ENCODE measurements at places on chromosomes 1 and 21. TPM values are rescaled to one million over a fixed set of nuclear protein-coding genes. Genes with fewer than 3 reads are reported as not detected.

DNA sequence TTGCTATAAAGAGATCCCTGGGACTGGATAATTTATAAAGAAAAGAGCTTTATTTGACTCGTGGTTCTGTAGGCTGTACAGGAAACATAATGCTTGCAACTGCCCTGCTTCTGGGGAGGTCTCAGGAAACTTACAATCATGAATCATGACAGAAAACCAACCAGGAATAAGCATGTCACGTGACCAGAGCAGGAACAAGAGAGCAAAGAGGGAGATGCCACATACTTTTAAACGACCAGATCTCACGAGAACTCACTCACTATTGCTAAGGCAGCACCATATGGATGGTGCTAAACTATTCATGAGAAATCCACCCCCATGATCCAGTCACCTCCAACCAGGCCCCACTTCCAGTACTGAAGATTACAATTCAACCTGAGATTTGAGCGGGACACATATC is 49.8 kb upstream of the RCC1 start:
- H3K4me3 ChIP-seq: no peak overlapping the region
- peaks cover 2% of the 10 kb centered on the region for H3K36me3 ChIP-seq
- DNase-seq: peak; percentile 74
- peaks cover 4% of the 10 kb centered on the region for H3K4me1 ChIP-seq
- no peak overlapping the region for H3K27ac ChIP-seq

Gene PTCH2
- total RNA-seq: 0.50 TPM

GRCh38 chr1:56533197-56533596 is 46.2 kb downstream of the PLPP3 start:
- H3K27ac ChIP-seq: no peak overlapping the region
- no peaks in the 10 kb centered on the region for H3K27me3 ChIP-seq
- H3K4me3 ChIP-seq: no peak overlapping the region
- H3K36me3 ChIP-seq: peaks cover 13% of the 10 kb centered on the region
- no peak for DNase-seq

GRCh38 chr1:62356257-62356835 is 37.1 kb upstream of the KANK4 start:
- DNase-seq: peak; percentile 77
- H3K27me3 ChIP-seq: no peaks in the 10 kb centered on the region

- no peaks in the 10 kb centered on the region for H3K36me3 ChIP-seq
- H3K4me1 ChIP-seq: no peaks in the 10 kb centered on the region
- H3K27ac ChIP-seq: no peak overlapping the region
- H3K4me3 ChIP-seq: no peak overlapping the region
- no peak for DNase-seq
Measured at GRCh38 chr1:223077247-223077833, 65.7 kb downstream of the TLR5 start.

DNA sequence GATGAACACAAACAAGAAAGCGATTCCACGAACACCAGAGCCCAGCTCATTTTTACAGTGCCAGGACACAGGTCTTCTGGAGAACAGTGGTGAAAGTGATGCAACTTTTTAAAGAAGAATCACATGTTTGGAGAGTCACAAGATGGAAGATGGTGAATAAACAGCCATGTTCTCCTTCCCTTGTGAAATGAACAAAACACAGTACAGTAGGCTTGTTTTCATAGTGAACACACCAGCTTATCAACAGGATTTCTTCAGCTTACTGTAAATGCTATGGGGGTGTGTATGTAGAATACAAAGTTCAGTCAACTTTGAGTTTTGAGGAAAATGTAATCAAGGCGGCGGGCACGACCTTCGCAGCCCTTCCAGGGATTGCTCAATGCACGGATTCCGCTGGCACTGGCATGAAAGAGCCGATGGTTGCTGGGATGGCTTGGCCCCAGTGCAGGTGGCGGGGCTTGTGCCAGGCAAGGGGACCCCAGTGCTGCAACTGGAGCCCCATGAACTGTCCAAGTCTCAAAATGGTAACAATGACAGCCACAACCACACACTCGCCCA is 9.7 kb downstream of the TMPRSS3 start:
- H3K27me3 ChIP-seq: no peaks in the 10 kb centered on the region
- no peak overlapping the region for H3K27ac ChIP-seq
- no peak overlapping the region for H3K4me3 ChIP-seq
- H3K4me1 ChIP-seq: no peaks in the 10 kb centered on the region
- no peak for DNase-seq

DNA sequence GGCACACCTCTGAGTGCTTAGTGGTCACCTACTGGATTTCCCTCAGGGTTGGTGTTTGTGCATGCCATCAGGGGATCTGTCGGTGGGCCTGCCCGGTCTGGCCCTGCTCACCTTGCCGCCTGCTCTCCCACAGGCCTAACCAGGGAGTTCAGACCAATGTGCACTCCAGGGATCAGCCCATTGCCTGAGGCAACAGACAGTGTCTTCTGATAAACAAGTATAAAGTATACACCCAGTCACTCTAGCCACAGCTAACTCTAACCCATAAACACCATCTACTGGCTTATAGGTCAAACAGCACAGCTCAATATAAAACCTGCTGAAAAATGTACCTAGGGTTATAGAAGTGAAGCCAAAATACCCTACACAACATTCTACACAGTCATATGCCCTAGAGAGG is 1300.0 kb downstream of the PLA2G4A start:
- H3K27ac ChIP-seq: no peak overlapping the region
- H3K27me3 ChIP-seq: no peaks in the 10 kb centered on the region
- DNase-seq: peak; percentile 41
- H3K4me1 ChIP-seq: no peaks in the 10 kb centered on the region

- no peaks in the 10 kb centered on the region for H3K27me3 ChIP-seq
- no peak overlapping the region for H3K4me3 ChIP-seq
- H3K4me1 ChIP-seq: peaks cover 24% of the 10 kb centered on the region
- H3K27ac ChIP-seq: peak overlapping the region; percentile 86
Measured at GRCh38 chr1:183272390-183272848, 86.4 kb downstream of the LAMC2 start.

Data from fibroblast of lung (primary cell).